ENCODE measurements at places on chromosomes 5 and 9.

DNA sequence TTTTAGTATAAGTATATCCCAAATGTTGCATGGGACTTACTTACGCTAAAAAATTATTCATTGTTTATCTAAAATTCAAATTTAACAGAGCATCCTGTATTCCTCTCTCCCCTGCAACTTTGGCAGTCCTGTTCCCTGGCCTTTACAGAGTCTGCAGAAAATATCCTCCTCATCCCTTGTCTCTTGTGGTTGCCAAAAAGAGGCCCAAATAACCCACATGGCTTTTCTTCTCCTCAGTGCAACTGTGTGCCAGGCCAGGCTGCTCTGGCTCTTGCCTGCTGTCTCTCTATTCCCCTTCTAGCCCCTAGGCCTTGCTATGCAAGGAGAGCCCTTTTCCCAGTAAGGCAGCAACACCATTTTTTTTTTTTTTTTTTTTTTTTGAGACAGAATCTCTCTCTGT, 23.0 kb downstream of the ARHGEF37 start:
- peak; percentile 85 for DNase-seq

GRCh38 chr5:178203670-178204181, 607 bp upstream of the HNRNPAB start:
- no peak for DNase-seq

GRCh38 chr5:132089363-132089762, 15.8 kb downstream of the CSF2 start:
- no peak for DNase-seq

DNA sequence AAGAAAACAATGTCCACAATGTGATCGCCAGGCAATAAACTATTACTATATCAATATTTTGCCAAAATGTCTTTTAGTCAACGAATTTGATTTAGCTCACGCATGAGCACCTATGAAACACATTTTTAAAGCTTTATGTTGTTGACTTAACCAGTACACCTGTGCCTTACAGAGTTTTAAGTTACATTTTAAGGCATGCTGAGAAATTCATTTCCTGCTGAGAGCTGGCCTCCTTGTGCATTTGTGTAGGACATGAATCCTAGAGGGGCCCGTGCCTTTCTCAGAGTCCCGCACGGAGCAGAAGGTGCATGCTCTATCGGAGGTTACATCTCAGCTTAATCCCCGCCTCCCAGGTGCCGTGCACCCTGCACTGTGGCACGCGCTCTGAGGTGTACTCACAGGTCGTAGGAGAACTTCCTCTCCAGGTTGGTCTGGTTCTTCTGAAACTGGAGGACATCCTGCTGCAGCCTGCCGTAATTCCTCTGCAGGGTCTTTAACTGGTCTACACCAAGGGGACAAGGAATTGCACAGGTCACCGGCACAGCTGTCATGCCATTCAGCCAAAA, 53.2 kb downstream of the GOLM1 start:
- no peak for DNase-seq

DNA sequence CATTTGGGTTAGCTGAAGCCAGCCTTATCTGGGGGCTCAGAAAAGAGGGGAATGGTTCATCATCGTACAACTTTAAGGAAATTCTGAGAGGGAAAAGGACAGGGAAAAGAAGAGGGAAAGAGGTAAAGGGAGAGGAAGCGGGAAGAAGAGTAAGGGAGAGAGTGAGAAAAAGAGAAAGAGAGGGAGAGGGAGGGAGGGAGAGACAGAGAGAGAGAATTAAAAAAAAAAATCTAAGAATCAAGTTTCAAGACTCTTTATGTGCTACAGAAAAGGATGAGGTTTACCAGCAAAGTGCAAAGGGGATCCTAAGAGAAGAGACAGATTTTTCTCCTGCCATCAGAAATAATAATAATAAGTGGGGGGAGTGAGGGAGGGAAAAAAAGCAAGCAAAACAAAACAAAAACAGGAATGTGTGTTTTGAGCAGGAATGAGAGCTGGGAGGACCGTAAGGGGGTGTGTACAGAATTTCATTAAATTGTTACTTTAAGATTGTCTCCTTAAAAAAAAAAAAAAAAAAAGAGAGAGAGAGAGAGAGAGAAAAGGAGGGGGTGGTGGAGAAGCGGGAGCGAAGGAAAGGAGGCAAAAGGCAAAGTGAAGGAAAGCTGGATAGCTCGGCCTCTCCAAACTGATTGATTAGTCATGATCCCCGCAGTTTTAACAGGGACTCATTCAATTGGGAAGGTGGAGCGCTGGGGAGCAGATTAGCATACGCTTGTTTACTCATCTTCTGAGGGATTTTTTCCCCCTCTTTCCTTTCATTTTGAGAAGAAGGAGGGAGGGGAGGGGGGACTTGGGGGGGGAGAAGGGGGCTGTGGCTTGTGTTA, 438 bp upstream of the PAPPA start:
- no peak for DNase-seq

DNA sequence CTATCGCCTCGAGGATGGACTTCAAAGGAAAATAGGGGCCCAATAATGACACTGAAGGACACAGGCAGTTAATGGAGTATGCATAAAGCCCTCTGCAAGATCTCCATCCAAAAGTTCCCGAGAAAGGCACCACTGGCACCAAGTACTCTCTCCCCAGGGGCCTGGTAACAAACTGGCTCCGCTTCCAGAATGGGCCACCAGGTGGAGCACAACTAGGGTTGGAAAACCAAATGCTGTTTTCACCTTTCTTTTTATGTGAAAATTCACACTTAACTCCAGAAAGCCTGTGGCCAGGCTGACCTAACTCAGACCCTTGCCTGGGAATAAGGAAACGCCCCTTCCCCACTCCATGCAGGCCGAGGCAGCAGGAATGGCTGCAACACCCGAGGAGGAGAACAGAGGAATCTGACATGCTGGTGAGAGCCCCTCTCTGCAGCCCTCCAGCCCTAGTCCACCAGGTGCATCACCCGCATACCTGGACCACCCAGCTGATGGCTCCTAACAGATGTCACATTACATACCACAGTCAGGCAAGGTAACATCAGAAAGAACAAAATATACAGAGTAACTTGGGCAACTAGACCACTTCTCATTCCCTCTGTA, 42.8 kb downstream of the CAMSAP1 start:
- peak; percentile 78 for DNase-seq

GRCh38 chr9:26339796-26340195, 552.8 kb downstream of the CAAP1 start:
- no peak for DNase-seq

DNA sequence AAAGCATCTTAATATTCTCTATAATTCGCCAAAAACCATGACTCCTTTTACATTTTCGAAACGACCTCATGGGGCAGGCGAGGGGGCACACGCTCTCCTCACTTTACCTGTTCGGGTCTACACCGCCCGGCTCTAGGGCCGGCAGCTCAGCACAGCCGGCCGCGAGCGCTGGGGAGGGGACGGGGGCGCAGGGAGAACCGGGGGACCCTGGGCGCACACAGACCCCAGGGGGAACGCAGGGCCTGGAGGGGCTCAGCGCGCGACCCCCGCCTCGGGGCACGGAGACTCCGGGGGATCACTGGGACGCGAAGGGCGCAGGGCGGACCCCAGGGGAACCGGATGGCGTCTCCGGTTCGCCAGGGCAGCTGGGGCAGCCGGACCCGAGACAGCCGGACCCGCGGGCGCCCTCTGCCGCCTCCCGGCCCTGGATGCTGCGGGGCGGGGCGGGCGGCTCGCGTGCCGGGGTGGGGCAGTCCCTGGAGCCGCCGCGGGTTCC, at the start of gene AHRR:
Gene AHRR (plus strand): TSS at position 485 of the 496 bp plus-strand sequence. CDS start 22,189 bp downstream, outside the sequence.
- no peak for DNase-seq

GRCh38 chr5:962801-963200, 45.8 kb upstream of the NKD2 start:
- no peak for DNase-seq

DNA sequence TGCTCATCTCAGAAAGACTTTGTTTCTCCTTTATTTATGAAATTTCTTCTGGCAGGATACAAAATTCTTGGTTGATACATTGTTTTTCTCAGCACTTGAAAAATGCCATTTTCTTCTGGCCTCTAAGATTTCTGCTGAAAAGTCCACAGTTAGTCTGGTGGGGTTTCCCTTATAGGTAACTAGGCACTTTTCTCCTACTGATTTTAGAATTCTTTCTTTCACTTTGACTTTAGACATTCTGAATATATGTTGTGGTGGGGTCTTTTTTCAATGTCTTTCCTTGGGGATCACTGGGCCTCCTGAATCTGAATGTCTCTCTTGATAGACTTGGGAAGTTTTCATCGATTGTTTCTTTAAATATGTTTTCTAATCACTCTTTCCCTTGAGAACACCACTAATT, 79.6 kb downstream of the CETN3 start:
- DNase-seq: no peak

DNA sequence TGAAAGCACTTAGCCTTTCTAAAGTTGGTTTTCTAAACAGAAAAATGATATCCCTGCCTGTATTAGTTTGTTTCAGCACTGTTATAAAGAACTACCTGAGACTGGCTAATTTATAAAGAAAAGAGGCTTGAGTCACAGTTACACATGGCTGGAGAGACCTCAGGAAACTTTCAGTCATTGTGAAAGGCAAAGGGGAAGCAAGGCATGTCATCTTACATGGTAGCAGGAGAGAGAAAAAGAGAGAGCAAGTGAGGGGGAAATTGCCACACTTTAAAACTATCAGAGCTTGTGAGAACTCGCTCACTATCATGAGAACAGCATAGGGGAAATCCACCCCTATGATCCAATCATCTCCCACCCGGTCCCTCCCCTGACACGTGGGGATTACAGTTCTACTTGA, 64.9 kb downstream of the FAM170A start:
- DNase-seq: no peak

GRCh38 chr5:95842854-95843544, 20.5 kb upstream of the GLRX start:
- DNase-seq: no peak

DNA sequence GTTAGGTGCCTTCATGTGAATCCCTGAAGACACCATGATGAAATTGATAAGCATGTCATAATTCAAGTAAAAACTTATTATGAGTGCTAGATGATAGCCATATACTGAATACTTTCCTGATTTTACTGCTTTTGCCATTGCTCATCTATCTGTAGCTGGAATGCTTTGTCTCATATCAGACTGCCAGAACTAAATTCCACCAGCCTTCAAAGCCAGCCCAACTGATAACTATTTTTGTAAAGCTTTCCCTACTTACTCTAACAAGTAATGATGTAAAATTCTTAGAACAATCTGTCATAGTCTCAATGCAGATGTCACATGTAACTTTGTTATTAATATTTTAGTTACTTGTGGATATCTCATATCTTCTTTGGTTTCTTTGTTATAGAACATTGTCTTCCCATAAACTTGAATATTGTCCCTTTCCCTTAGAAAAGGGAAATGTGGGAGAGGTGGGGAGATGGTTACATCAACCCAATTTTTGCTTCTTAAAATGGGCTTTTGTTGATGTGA, 128.3 kb downstream of the ZCCHC7 start:
- no peak for DNase-seq

Data from cerebellar cortex (tissue), 1 donor.